ENCODE measurements at places on chromosomes 7 and 10.

GRCh38 chr7:121985476-121986030, 112.6 kb downstream of the PTPRZ1 start:
- H3K4me1 ChIP-seq, result no peaks in the 10 kb centered on the region
- H3K27ac ChIP-seq, result no peak overlapping the region
- peaks cover 3% of the 10 kb centered on the region for H3K27me3 ChIP-seq
- H3K36me3 ChIP-seq, result no peaks in the 10 kb centered on the region

DNA sequence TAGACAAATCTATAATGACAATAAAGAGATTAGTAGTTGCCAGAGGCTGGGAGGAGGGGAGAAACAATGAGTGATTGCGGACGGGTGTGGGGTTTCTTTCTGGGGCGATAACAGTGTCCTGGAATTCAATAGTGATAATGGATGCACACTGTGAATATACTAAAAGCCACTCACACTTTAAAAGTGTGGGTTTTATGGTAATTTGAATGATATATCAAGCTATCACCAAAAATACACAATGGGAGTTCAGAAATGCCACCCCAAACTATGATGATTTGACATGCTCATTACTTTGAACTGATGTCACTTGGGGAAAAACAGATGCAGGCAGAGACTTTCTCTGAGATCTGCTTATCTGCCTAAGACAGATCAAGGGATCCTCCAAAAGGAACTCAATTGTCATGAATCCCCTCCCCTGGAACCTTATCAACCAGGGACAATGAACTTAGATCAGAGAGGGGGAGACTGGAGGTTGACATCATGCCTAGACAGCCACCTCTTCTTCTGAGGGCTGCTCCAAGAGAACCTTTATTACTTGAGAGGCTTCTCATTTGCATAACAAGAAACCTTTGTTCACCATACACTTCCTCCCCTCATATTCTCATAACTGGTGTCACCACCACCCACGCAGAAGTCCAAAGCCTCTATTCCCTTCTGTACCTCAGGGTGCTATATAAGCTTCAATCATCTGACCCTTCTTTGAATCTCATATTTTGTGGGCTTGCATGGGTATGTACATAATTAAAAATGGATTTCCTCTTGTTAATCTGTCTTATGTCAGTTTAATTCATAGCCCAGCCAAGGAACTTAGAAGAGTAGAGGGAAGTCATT, 14.8 kb upstream of the ZC3HAV1 start:
- no peaks in the 10 kb centered on the region for H3K27me3 ChIP-seq
- no peak for DNase-seq
- no peaks in the 10 kb centered on the region for H3K36me3 ChIP-seq

DNA sequence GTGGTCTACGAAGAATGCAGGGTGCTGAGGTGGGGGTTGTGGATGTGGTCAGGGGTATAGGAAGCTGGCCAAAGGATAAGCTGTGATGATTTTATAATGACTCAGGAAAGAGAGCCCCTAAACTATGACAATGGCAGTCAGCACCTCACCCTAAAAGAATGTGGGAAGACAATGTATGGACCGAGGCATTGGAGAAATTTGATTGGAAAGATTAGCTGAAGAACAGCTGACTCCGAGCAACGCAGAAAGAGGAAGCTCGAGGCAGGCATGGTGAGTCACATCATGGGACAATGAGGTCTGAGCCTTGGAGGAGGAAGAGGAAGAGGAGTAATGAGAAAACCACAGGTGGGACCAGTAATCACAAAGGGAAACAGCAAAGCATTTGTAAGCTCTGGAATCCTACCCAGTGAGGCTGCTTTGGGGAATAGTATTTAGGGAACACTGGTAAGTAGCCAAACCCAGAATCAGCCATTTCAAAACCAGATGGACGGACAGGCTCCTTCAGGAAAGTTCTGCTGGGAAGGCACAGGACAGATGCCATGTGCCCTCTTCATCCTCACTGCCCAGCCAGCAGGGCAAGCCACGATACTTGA, 295.4 kb downstream of the PRPF18 start:
- H3K36me3 ChIP-seq, result no peaks in the 10 kb centered on the region
- H3K27me3 ChIP-seq, result peaks cover 14% of the 10 kb centered on the region
- H3K4me1 ChIP-seq, result peaks cover 4% of the 10 kb centered on the region
- H3K4me3 ChIP-seq, result no peak overlapping the region
- DNase-seq, result no peak

GRCh38 chr7:155494551-155494950, 36.6 kb downstream of the EN2 start:
- no peak overlapping the region for H3K27ac ChIP-seq
- peaks cover 2% of the 10 kb centered on the region for H3K36me3 ChIP-seq
- DNase-seq, result no peak
- peaks cover 22% of the 10 kb centered on the region for H3K27me3 ChIP-seq

- H3K27me3 ChIP-seq, result peaks cover 6% of the 10 kb centered on the region
- no peak for DNase-seq
- no peaks in the 10 kb centered on the region for H3K4me1 ChIP-seq
- no peaks in the 10 kb centered on the region for H3K36me3 ChIP-seq
- no peak within 1 kb of the TSS for H3K27ac ChIP-seq
Measured at GRCh38 chr7:99734987-99735386, at the start of gene CYP3A7. Gene CYP3A7 (minus strand): TSS chr7:99735196. CDS start chr7:99735093, 103 bp downstream.

DNA sequence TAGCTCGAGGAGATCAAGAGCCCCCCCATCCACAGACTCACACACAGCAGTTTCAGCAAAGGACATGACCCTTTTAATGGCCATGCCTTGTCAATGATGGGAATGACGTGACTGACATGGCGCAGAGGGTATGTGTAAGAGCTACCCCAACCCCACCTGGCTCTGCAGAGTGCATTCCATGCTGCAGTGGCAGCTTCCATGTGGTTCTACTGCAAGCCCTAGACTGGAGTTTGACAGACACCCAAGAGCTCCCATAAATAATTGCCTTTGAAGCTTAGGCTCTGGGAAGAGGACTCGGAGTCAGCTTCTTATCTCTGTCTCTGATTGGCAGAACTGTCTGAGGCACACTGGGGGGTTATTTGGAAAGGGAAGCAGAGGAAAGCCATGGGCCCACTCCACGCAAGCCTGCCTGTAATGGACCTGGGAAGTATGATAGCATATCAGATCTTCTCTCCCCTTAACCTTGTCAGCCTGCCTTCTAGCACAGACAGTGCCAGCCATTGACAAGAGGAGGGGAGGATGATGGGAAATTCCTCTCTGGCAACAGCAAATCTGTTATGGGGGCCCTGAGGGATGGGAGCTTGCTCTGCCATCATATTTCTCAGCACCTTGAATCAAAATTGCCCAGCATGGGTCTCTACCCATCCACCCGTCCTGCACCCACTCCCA, 478.5 kb upstream of the PODXL start:
- H3K27ac ChIP-seq, result no peak overlapping the region
- H3K36me3 ChIP-seq, result no peaks in the 10 kb centered on the region
- no peak overlapping the region for H3K4me3 ChIP-seq
- DNase-seq, result no peak
- no peaks in the 10 kb centered on the region for H3K4me1 ChIP-seq

DNA sequence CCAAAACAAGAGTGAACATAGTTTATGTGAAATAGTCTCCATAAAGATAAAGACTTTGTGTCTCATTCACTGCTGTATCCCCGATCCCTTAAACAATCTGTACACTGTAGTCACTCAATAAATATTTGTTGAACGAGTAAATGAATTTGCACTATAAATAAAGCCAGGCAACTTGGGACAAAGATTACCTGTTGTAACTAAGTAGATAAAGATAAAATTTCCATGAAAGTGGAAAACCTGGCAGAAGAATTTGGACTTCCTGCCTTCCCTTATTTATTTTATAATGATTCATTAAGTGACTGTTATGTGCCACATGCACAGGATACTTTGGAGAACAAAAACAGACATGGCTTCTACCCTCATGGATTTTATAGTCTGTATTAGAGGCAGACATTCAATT, 277.7 kb upstream of the KAT6B start:
- no peak for DNase-seq
- no peaks in the 10 kb centered on the region for H3K27me3 ChIP-seq
- no peak overlapping the region for H3K27ac ChIP-seq
- H3K36me3 ChIP-seq, result peaks cover 25% of the 10 kb centered on the region

- no peak overlapping the region for H3K27ac ChIP-seq
- no peaks in the 10 kb centered on the region for H3K36me3 ChIP-seq
Measured at GRCh38 chr10:87973635-87974034, 110.2 kb downstream of the PTEN start.

GRCh38 chr10:73413108-73413527, 740 bp downstream of the ANXA7 start:
- H3K27ac ChIP-seq, result peak overlapping the region; percentile 86
- peaks cover 16% of the 10 kb centered on the region for H3K36me3 ChIP-seq
- DNase-seq, result no peak
- H3K4me3 ChIP-seq, result peak overlapping the region; percentile 92
- peaks cover 57% of the 10 kb centered on the region for H3K4me1 ChIP-seq
- H3K27me3 ChIP-seq, result no peaks in the 10 kb centered on the region

- H3K36me3 ChIP-seq, result no peaks in the 10 kb centered on the region
- H3K27ac ChIP-seq, result no peak overlapping the region
- no peak for DNase-seq
- no peak overlapping the region for H3K4me3 ChIP-seq
Measured at GRCh38 chr10:53570221-53570620, 797.6 kb upstream of the MBL2 start.

DNA sequence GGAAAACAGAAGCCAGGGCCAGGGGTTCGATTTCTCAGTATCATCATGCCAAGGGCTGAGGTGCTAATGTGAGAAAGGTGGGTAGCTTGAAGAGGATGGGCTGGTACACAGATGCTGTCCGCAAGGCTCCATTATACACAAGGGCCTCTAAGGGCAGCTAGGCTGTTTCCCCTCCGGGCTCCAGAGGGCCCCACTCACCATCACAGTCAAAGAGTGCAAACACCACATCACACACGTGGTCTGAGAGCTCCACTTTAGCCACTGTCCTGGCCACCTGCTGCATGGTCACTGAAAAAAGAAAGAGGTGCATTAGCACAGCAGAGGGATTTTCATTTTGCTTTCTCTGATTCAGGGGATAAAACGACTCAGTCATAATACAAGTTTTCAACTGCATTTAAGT, 20.9 kb upstream of the DNAJB12 start:
- H3K4me3 ChIP-seq, result no peak overlapping the region
- H3K27me3 ChIP-seq, result no peaks in the 10 kb centered on the region
- DNase-seq, result no peak
- peaks cover 23% of the 10 kb centered on the region for H3K36me3 ChIP-seq
- no peak overlapping the region for H3K27ac ChIP-seq

DNA sequence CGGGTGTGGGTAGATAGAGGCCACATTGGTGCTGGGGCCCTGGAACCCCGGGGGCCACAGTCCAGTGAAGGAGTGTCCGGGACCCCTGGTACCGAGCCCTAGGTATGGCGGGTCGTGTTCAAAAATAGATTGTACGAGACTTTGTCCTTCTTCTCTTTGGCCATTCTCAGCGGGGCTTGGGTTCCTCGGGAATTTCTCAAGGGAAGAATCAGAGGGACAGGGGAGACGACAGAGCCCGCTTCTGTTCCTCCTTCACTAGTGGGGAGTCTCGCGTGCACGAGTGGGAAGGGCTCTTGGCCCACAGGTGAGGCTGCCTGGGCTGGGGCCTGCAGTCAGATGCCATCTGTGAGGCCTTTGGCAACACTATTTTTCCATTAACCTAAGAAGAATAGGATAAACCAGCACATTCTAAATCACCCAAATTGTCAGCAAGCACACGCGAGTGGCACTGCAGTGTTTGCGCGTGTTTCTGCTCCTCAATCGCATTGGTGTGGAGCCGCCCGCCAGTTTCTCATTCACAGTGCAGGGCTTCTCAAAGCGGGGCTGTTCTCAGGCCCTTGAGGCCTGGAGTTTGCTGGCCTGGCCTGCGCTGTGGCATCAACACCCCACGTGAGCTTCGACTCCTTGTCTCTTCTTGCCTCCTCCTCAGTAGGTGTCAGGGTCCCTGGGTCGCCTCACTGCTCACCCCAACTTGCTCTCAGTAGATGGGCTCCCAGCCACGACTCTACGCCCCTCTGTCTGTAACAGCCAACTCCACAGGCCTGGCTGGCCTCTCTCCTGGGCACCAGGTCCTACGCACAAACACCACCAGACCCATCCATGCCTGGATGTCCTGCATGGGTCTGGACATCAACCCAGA, 187.6 kb upstream of the SHH start:
- no peak overlapping the region for H3K27ac ChIP-seq
- H3K4me3 ChIP-seq, result no peak overlapping the region
- no peak for DNase-seq
- no peaks in the 10 kb centered on the region for H3K36me3 ChIP-seq
- peaks cover 16% of the 10 kb centered on the region for H3K4me1 ChIP-seq
- no peaks in the 10 kb centered on the region for H3K27me3 ChIP-seq

DNA sequence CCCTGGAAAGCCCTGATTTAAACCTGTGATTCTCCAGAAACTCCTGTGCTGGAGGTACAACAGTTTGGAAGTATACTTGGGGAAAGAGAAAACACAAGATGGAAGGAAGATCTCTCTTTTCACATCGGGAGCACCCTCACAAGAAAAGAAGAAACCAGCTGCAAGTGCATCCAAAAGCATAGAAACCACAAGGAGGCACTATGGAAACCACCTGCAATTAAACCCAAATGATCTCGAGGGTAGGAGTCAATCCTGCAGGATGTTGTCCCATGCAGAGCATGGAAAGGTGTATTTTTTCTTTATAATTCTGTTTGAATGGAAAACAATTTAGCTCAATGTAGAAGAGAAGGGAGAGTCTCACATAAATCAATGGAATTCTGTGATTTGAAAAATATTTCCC, 210.5 kb downstream of the TWIST1 start:
- no peak for DNase-seq
- H3K4me1 ChIP-seq, result no peaks in the 10 kb centered on the region
- H3K27ac ChIP-seq, result no peak overlapping the region
- no peaks in the 10 kb centered on the region for H3K36me3 ChIP-seq

- no peak overlapping the region for H3K4me3 ChIP-seq
- no peak overlapping the region for H3K27ac ChIP-seq
- H3K36me3 ChIP-seq, result no peaks in the 10 kb centered on the region
- peaks cover 10% of the 10 kb centered on the region for H3K4me1 ChIP-seq
- H3K27me3 ChIP-seq, result peaks cover 3% of the 10 kb centered on the region
- DNase-seq, result no peak
Measured at GRCh38 chr10:114925587-114926586, 12.1 kb upstream of the TRUB1 start.

- H3K27me3 ChIP-seq, result peaks cover 9% of the 10 kb centered on the region
- no peak overlapping the region for H3K4me3 ChIP-seq
- no peak overlapping the region for H3K27ac ChIP-seq
- H3K4me1 ChIP-seq, result no peaks in the 10 kb centered on the region
- no peak for DNase-seq
- H3K36me3 ChIP-seq, result no peaks in the 10 kb centered on the region
Measured at GRCh38 chr7:142542942-142543341, 206.3 kb upstream of the PRSS1 start.

GRCh38 chr10:24674892-24675632, 48.6 kb downstream of the ARHGAP21 start:
- no peak overlapping the region for H3K27ac ChIP-seq
- H3K4me3 ChIP-seq, result no peak overlapping the region
- H3K36me3 ChIP-seq, result no peaks in the 10 kb centered on the region
- H3K27me3 ChIP-seq, result no peaks in the 10 kb centered on the region
- no peaks in the 10 kb centered on the region for H3K4me1 ChIP-seq

- no peaks in the 10 kb centered on the region for H3K36me3 ChIP-seq
- H3K4me1 ChIP-seq, result no peaks in the 10 kb centered on the region
- H3K27me3 ChIP-seq, result no peaks in the 10 kb centered on the region
- no peak overlapping the region for H3K4me3 ChIP-seq
Measured at GRCh38 chr10:37467246-37467645, 341.8 kb downstream of the ANKRD30A start.

- peak overlapping the region; percentile 97 for H3K27ac ChIP-seq
- peak; percentile 69 for DNase-seq
- peaks cover 64% of the 10 kb centered on the region for H3K4me1 ChIP-seq
- H3K36me3 ChIP-seq, result peaks cover 3% of the 10 kb centered on the region
- H3K27me3 ChIP-seq, result no peaks in the 10 kb centered on the region
- peak overlapping the region; percentile 84 for H3K4me3 ChIP-seq
Measured at GRCh38 chr7:44638611-44639557, 32.5 kb downstream of the OGDH start.
